ENCODE measurements at places on chromosomes 3 and 15.

DNA sequence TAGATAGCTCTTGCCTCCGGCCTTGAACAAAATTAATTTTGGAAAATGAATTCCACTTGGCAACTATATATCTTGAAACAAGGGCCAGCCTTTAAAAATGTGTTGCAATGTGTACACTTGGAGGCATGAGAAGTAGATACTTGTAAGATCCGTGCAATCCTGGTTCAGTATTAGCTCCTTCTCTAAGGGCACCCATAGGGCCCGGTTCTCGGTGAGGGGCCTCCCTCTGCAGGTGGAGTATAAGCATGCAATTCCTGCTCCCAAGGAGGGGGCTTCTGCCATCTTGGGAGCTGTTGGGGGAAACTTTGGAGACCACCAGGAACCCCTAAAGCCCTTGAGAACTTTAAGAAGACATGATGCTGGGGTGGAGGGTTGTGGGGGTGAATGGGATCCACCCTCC, 388.7 kb upstream of the RGMA start:
- H3K27me3 ChIP-seq = no peaks in the 10 kb centered on the region
- H3K4me3 ChIP-seq = no peak overlapping the region
- no peak overlapping the region for H3K27ac ChIP-seq

- H3K4me3 ChIP-seq = no peak overlapping the region
- peaks cover 11% of the 10 kb centered on the region for H3K4me1 ChIP-seq
- H3K36me3 ChIP-seq = no peaks in the 10 kb centered on the region
- no peak for DNase-seq
- H3K27ac ChIP-seq = no peak overlapping the region
- H3K27me3 ChIP-seq = no peaks in the 10 kb centered on the region
Observed at GRCh38 chr3:58531555-58531954, 5.4 kb downstream of the ACOX2 start.

DNA sequence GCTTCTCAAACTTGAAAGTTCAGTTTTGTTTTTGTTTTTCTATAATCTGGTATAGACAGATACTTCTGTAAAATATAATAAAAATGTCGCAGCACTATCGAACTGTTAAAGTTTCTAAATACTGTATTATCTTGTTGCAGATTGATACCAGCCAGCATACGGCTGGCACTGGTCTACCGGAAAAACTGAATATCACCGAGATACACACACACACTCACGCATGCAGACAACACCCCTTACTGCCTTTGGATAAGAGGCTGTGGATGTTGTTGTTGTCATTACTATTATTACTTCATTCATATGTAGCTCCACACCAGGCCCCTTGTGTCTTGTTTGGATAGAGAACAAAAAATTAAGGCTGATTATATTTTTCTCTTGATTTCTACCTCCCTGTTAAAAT, 32.4 kb downstream of the MAP6D1 start:
- no peaks in the 10 kb centered on the region for H3K27me3 ChIP-seq
- H3K27ac ChIP-seq = no peak overlapping the region
- no peak for DNase-seq
- H3K4me1 ChIP-seq = no peaks in the 10 kb centered on the region
- no peak overlapping the region for H3K4me3 ChIP-seq

- H3K27ac ChIP-seq = no peak overlapping the region
- H3K27me3 ChIP-seq = no peaks in the 10 kb centered on the region
- H3K4me3 ChIP-seq = no peak overlapping the region
- no peaks in the 10 kb centered on the region for H3K36me3 ChIP-seq
Observed at GRCh38 chr3:52172262-52172757, 18.1 kb upstream of the POC1A start.

- H3K27ac ChIP-seq = no peak overlapping the region
- no peaks in the 10 kb centered on the region for H3K27me3 ChIP-seq
- no peaks in the 10 kb centered on the region for H3K36me3 ChIP-seq
- DNase-seq = no peak
Observed at GRCh38 chr3:180048840-180049239, 12.1 kb upstream of the PEX5L start.

All from Karpas-422 (cell line).